ENCODE measurements at places on chromosomes 2 and 18. TPM values are rescaled to one million over a fixed set of nuclear protein-coding genes. Genes with fewer than 3 reads are reported as not detected.
A peak's percentile ranks its signal among the peaks of the same experiment; 100 is the strongest.

The UNC50 gene
- total RNA-seq = 43.6 TPM

The CXCR1 gene
- total RNA-seq = 4.9 TPM

The NDUFB3 gene
- total RNA-seq = 49.6 TPM

The EMX1 gene
- total RNA-seq = not detected

The AGXT gene
- total RNA-seq = not detected

The ZSWIM2 gene
- total RNA-seq = not detected

The TUBA4B gene
- total RNA-seq = not detected

DNA sequence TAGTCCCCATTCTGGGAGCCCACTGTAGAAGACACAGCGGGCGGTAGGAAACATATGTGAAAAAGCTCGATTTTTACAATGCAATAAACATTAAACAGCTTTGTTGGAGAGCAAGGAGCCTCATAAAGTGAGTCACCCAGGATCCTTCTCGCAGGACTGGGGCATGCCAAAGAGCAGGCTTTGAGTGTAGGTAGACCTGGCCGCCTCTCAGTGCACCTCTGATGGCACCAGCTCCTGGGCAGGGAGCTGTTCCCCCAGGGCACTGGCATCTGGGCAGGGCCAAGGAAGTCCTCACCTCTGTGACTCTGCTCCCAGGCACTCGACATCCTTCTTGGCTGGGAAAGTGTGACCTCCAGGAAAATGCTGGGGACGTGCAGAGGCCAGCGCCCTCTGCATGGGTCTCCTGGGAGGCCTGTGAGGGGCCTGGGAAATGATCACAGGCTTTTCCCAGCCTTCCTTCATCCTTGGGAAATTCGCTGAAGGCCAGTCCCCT lies 94.2 kb downstream of the POLR1A start:
- peak; percentile 46 for DNase-seq

- DNase-seq = no peak
Observed at GRCh38 chr2:109059474-109060165, 69.4 kb upstream of the SH3RF3 start.

DNA sequence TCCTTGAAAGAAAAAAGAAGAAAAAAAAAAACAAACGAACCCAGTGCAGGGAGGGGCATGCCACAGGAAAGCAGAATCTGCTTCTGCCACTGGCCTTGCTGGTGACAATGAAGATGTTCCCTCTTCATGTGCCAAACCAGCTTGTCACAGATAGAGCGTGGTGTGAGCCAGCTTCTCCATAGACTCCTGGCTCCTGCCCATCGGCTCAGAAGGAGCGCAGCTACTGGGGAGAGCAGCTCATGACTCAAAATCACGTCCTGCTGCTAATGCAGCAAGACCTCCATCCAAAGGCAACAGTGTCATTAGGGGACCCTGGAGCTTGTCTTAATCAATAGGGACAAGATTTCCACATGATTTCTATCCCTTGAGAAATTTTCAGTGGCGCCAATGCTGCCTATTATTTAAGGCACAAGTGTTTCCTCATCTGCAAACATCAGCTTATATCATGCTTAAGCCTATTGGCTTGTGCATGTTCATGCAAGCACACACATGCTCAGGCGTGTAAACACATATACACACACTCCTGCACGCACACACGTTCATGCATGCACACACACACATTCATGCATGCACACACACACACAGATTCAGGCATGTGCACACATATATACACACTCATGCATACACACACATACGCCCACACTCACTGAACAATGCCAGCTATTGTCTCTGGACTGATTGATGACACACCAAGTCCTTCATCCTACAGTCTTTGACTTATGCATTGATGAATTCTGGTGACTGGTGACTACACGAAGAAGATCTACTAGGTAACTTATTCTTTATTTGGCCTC lies 682.0 kb upstream of the ID2 start:
- DNase-seq = no peak

DNA sequence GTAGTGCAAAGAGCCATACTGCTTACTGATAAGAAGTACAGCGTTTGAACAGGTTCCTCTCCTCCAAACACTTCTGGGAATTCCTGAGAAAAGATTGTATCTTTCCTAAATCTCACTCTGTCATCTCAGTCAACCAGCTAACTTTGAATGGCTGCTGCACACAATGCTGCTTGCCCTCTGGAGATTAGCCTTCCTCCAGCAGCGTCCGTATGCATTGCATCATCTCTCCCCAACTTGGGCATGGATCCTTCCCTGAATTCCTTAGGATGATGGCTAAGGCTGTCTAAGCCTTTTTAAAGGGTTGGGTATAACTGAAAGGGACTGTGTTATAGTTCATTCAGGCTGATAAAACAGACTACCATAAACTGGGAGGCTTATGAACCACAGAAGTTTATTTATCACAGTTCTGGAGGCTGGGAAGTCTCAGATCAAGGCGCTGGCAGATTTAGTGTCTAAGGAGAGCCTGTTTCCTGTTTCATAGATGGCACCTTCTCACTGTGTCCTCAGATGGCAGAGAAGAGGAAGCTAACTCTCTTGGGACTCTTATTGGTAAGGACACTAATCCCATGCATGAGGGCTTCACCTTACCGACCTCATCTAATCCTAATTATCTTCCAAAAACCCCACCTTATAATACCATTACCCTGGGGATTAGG lies 105.3 kb downstream of the PAX3 start:
- no peak for DNase-seq
